ENCODE measurements at places on chromosomes 11 and 22.

- no peak for DNase-seq
Measured at GRCh38 chr11:69912161-69912910, 93.1 kb upstream of the FGF3 start.

DNA sequence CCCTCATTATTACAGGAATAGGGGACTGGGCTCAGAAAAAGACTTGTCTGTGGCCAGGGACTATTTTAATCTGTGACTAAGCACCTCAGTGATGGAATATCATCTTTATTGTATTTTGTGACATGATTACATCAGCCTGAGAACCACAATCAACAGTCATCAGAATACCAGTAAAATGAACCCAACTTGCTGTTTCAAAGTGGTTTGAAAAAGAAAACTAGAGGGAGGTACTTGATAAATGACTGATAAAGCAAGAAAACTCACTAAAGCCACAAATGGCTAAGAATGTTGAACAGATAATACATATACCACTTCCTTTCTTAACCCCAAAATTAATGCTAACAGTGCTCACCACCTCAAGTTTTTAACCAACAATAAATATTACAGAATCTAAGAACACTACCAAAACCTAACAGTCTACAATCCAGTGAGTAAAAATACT lies 155.7 kb downstream of the ATG16L2 start:
- no peak for DNase-seq

DNA sequence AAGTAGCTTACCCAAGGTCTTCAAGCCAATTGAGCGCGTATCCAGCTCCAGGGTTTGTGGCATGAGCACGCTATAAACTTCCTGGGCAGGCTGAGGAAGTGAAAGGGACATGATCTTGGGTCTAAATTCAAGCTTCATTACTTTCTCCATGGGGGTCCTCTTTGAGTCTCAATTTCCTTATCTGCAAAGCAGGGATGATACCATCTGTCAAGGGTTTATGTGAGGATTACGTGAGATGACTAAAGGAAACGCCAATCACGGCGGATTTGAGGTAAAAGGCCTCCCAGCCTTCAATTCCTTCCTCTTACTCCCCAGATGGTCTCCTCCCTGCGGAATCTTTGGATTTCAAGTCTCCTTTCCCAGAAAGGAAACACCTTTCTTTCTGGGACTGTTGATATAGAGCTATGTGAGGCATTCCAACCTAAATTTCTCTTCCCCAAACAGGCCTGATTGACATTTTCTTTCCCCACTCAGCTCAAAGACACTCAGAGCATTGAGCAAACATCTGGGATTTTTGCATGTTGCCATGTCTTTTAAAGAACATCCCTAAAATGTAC lies 474.4 kb downstream of the INSC start:
- DNase-seq, result no peak

- no peak for DNase-seq
Measured at GRCh38 chr11:2374456-2375201, 2.5 kb upstream of the CD81 start.

- DNase-seq, result no peak
Measured at GRCh38 chr11:15106201-15106965, 8.3 kb upstream of the INSC start.

DNA sequence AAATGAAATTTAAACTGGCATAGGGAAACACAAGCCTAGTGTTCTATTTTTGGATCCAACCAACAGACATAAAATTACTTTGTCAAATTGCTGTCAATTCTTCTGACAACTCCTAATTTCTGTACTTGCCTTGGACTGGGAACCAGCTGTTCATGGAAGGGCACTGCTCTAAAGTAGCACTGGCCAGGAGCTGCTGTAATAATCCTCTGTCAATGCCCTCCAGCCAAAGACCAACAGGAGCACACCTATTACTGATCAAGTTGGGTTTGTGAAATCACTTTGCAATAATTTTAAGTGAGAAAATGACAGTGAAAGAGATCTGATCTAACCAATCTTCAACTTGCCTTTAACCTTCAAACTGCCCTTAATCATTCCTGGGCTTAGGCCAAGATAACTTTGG lies 18.9 kb upstream of the TMEM123 start:
- no peak for DNase-seq

DNA sequence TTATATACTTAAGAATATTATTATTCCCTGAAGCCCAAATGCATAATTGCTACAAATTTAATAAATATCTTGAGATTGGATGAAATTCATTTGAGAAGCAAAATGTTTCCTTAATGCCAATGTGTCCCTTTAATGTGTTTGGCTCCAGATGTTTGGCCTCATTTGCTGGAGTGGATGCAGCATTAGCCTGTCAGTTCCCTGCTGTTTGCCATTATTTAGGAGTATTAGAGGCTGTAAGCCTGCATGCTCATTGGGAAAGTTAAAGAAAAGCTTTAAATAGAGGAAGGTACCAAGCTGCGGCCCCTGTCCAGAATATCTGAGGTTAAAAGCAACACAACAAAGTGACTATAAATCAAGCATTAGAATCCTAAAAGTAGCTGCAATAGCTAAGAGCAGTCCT lies 54.8 kb upstream of the PITPNB start:
- no peak for DNase-seq

- no peak for DNase-seq
Measured at GRCh38 chr11:117606211-117606610, 190.8 kb downstream of the DSCAML1 start.

- DNase-seq, result no peak
Measured at GRCh38 chr22:43500792-43501785, 89.3 kb downstream of the MPPED1 start.

- DNase-seq, result no peak
Measured at GRCh38 chr11:78248903-78249302, 60.2 kb downstream of the USP35 start.

DNA sequence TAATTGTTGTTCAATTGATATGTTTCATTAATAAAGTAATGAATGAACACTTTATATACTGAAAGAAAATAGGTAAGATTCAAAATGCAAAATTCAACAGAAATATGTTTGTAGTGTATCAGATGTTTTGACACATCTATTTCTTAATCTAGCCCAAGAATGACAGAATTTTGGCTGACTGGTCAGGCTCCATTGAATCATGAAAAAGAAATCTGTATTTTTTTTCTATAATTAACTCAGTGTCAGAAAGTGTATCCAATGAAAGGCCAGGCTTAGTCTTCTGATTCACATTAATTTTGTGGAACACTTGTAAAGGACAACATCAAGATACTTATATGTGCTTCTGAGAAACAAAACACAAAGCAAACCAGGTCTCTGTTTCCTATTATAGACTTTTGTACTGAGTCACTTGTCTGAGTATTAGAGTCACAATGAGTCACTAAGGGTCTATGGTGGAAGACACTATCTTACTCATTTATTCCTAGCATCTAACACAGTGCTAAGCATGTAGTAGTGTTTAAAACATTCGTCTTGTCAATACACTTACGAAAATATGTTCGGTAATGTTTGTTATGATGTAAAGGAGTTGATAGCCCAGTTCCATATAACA lies 297.7 kb upstream of the CCDC90B start:
- DNase-seq, result no peak
